ENCODE measurements at places on chromosomes 5 and 9.

DNA sequence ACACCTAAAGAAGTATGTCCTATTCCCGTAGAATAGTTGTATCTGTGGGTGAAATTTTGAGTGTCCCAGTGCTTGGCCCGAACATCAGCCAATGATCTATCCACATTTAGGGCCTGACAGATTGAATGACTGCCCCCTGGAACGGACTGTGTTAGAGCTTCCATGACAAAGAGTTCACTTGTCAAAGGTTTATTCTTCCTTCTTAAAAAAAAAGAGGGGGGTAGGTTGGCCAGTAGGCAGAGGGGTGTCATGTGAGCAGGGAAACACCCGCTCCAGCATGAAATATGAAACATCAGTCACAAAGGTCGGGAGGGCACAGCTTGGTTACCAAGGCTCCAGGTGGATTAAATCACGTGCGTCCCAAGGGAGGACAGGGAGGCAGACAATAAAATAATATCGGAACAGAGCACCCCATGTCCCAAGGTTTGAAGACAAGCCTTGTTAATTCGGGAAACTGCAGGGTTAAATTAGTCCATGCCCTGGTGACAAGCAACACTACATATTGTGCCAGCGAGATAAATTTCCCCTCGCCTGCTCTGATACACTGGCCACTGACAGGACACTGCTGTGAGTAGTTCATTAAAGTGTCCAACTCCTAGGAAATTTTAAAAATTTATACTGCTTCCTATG, 401.2 kb downstream of the IRX1 start:
- no peak for DNase-seq

- no peak for DNase-seq
Measured at GRCh38 chr5:114977979-114978573, 191.6 kb downstream of the TRIM36 start.

GRCh38 chr5:136924490-136924889, 559.1 kb upstream of the TRPC7 start:
- no peak for DNase-seq

DNA sequence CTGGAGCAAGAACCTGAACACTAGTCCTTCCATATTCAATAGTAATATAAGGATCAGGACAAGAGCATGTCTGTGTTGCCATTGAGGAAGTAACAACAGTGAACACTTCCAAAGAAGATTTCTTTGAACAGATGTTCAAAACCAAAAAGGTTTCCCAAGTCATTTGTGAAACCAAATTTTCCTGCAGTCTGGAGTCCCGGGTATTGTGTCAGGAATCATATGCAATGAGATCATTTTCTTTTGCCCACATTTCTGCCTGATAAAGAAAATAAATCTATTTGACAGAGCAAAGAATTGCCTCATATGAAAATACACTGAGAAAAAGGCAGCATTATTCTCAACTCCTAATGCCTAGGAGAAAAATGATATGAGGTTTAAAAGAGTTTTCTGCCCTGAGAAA, 151.7 kb downstream of the SNX18 start:
- no peak for DNase-seq

GRCh38 chr9:96175796-96176195, 126.2 kb downstream of the HSD17B3 start:
- no peak for DNase-seq

GRCh38 chr5:60185231-60186099, 291.9 kb upstream of the PDE4D start:
- DNase-seq = no peak

- peak; percentile 86 for DNase-seq
Measured at GRCh38 chr9:128892221-128892921, 10.4 kb downstream of the LRRC8A start.

DNA sequence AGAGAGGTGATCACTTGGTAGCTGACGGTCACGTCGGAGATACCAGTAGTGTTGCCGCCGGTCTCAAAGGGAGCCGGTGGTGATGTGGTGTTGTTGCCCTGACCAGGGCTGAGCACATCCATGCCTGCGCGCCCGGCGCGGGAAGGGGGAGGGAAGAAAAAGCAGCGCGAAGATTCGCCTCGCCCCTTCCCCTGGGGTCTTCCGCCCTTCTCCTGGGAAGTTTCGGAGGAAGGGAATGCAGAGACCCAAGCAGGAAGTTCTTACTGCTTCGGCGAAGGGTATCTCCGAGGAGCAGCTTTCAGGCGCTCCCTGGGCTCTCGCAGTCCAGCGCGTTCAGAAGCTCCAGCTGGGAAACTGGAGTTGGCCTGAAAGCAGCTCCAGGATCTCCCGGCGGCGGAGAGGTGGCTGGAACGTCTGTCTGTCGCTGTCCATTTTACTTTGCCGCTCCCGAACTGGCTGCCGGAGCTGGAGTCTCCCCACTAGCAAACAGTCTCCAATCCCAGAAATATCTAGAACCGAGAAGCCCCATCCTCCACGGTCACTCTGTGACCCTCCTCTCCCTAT, 565 bp downstream of the HTR1A start:
- no peak for DNase-seq

DNA sequence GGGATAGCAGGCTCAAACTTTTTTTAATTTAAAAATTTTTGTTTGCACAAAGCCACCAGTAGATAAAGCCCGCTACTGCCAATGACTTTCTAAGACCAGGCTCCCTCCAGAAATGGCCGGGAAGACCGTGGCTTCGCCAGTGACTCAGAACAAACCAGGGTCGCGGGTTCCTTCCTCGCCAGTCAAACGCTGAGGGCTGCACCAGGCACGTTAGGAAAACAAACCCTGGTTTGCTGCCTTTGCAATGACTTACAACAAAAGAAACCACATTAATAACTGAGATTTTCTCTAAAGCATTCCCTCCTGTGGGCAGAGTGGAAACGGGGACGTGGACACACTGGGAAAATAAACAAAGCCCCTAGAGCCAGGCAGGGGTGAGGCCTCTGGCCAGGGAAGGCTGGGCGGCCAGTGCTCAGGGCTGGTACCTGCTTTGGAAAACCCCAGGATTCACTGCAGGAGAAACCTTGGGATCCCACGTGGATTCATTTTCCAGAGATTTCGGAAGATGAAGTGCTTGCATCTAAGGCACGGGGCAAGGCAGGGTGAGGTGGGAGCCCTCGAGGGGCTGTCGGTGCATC, 3.8 kb downstream of the PRRX2 start:
- DNase-seq = no peak

GRCh38 chr9:133576875-133577736, 32.1 kb downstream of the FAM163B start:
- no peak for DNase-seq

GRCh38 chr9:83649080-83649479, 26.1 kb downstream of the IDNK start:
- peak; percentile 45 for DNase-seq

DNA sequence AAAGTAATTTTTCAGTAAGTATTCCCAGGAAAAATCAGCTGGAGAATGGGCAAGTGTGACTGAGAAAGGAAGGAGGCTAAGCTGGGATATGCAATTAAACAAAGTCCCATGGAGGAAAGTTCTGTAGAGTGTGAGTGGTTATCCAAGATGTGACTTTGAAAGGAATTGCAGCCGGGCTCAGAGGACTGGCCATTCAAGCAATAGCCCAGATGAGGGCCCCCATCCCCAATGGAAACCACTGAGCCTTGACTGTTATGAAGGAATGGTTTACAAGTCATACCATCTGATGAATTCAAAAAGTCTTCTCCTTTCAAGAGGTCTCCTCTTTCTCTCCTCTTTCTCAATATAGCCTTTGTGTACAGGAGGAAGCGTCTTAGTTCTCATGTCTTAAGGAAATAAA, 6.5 kb downstream of the LVRN start:
- DNase-seq = no peak

GRCh38 chr9:18632632-18633403, 158.9 kb downstream of the ADAMTSL1 start:
- DNase-seq = peak; percentile 3

- no peak for DNase-seq
Measured at GRCh38 chr9:8419596-8420275, 620.2 kb upstream of the DMAC1 start.

- DNase-seq = peak; percentile 81
Measured at GRCh38 chr9:34701769-34702736, 7.9 kb downstream of the CCL21 start.

DNA sequence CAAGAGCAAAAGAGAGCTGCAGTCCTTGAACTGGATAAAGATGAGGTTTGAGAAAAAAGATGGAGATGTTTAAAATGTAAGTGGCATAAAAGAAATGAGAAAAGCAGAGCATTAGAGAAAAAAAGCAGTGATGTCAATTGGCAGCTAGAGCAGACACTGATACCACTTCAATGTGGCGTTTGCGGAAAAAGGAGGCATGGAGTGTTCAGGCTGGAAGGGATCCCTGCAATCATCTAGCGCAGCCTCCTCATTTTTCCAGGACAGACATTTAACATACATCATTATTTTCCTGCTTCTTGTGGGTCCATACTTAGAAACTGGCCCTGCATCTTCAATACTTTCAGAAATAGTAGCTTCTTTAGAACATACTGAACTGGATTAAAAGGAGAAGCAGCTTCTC, 563.8 kb downstream of the PTPRD start:
- DNase-seq = no peak

DNA sequence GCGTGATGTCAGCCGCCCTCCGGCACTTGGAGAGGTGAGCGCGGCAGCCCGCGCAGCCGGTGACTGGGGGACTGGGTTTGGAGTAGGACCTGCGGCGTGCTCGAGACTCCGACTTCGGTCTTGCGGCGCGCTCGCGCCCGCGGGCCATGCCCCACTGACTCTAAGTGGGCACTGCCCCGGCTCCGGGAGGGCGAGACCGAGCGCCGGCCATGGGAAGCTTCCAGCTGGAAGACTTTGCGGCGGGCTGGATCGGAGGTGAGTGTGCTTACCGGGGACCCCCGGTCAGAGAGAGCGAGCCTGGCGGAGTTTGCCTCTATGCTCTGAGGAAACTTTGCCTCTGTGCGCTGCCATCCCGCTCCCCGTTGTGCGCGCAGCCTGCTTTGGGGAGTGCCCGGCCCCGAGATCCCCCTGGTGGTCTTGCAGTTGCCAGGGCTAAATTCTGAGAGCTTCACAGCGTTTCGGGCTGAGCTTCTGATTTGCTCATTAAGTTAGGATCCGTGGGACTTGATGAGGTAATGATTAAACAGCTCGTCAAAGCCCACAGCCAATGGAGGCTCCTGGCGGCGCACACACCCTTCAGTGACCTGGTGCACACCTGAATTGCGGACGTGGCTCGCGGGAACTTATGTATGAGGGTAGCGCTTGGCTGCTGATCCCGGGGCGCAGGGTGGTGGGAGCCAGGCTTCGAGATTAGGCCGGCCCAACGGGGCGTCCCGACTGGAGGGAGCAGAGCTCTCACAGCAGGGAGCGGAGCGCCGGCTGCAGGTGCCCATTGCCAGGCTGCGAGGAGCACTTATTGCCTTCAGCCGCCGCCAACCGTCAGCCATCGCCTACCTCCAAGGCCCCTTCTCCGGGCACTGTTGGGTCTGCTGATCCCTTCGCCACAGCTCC, at the start of gene SLC25A48:
SLC25A48 (plus strand) TSS at position 25 of the 891 bp plus-strand sequence; CDS start at position 210, 185 bp downstream.
- DNase-seq = peak; percentile 62

- DNase-seq = peak; percentile 21
Measured at GRCh38 chr5:76175051-76175666, 92.0 kb downstream of the SV2C start.

GRCh38 chr5:10678244-10678643, 82.8 kb downstream of the DAP start:
- DNase-seq = no peak

GRCh38 chr9:92615790-92616189, 54.1 kb downstream of the IPPK start:
- no peak for DNase-seq

DNA sequence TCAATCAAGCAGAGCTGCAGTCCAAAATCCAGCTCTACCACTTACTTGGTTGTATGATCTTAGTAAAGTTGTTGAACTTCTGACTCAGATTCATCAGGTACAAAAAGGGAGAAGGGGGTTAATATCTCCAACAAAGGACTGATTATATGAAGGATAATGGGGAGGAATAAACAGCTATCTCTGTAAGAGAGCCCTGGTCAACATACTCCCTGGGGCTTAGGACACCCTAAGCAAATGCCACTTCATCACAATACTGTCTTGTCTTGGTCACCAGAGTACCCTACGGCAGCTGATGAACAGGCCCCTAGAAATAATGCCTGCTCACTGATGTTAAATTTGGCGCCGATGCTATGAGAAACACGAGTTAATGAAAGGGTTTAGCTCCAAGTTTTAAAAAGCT, 34.8 kb downstream of the LHFPL2 start:
- no peak for DNase-seq

- DNase-seq = peak; percentile 84
Measured at GRCh38 chr5:173972925-173973615, 15.9 kb upstream of the C5orf47 start.

- DNase-seq = no peak
Measured at GRCh38 chr9:90127923-90128322, 514.7 kb downstream of the DIRAS2 start.

- no peak for DNase-seq
Measured at GRCh38 chr9:134460896-134461295, 134.6 kb downstream of the RXRA start.

DNA sequence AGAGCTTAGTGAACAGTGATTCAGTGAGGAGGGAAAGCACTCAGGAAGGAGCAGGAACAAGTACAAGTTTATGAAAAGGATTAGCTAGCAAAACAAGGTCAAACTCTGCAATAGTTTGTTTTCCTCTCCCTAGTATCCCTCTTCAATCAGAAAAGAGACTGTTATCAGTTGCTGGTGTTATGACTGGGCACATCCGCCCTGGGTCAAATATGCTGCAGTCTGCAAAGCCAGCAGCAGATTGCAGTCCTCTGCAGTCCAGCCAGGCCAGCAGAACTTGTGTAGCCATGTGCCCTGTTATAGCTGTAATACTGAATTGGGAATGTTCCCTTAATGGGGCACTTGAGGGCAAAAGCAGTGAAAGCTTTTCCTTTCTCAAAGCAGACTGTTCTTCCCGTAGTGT, 12.0 kb downstream of the PCDHAC2 start:
- no peak for DNase-seq

GRCh38 chr5:14920121-14920520, 48.5 kb upstream of the ANKH start:
- no peak for DNase-seq

DNA sequence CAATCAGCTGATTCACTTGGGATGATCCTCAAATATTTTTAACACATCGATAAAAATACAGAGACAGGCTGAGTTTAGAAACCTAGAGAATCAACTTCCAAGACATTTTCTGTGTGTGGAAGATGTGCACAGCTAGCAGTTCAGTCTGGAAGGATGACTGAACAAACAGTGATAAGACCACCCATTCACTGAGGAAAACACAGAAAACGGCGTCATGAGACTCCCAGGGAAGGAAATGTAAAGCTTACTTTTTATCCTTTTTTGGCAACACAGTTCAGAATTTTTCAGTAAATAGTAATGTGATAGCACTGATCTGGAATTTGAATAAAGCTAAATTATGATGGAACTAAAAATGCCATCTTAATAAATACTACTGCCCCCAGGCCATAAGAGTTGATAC, 277.6 kb downstream of the SEMA5A start:
- DNase-seq = peak; percentile 10

DNA sequence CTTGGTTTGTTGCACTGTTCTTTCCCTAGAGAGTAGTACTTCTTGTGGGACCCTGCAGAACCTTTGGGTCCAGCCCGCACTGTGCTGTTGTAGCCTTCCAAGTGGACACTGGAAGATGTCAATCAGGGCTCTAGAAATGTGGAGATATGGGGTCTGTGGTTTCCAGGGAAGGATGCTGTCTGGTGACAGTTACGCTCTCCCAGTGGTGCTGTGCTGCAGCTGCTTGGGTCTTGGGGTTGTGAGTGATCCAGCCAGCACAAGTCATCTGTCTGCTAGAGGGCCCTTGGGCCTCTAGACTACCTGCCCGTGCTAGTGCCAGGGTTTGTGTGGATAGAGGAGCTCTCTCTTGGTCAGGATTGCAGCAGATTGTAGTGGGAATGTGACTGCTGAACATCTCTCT, 484.5 kb downstream of the DMAC1 start:
- no peak for DNase-seq

GRCh38 chr9:89466451-89467277, 31.2 kb downstream of the SEMA4D start:
- no peak for DNase-seq
